Jurkat, Clone E6-1 (cell line): ENCODE measurements at places on chromosomes 4 and X.
A peak's percentile ranks its signal among the peaks of the same experiment; 100 is the strongest.

- no peak for DNase-seq
Observed at GRCh38 chr4:186266729-186267456, 904 bp downstream of the F11 start.

- DNase-seq = no peak
Observed at GRCh38 chr4:82643994-82644733, 82.4 kb upstream of the TMEM150C start.

DNA sequence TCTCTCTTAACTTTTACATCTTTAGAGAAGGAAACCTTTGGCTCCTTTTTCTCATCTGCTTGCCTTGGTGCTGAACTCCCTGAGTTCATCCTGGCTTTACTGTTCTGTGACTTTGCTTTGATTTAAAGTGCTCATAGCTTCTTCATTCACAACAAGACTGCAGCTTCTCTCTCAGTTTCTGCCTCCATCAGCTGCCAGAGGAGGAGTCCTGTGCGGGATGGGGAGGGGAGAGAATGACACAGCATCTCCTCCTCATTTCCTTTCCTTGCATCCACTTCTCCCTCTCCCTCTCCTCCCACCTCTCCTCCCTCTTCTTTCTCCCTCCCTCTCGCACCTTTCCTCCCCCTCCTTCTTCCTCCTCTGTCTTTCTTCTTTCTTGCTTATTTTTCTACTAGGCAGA lies 42.0 kb downstream of the CBLL2 start:
- no peak for DNase-seq

GRCh38 chrX:119089619-119090018 lies 16.8 kb downstream of the CT47C1 start:
- no peak for DNase-seq

DNA sequence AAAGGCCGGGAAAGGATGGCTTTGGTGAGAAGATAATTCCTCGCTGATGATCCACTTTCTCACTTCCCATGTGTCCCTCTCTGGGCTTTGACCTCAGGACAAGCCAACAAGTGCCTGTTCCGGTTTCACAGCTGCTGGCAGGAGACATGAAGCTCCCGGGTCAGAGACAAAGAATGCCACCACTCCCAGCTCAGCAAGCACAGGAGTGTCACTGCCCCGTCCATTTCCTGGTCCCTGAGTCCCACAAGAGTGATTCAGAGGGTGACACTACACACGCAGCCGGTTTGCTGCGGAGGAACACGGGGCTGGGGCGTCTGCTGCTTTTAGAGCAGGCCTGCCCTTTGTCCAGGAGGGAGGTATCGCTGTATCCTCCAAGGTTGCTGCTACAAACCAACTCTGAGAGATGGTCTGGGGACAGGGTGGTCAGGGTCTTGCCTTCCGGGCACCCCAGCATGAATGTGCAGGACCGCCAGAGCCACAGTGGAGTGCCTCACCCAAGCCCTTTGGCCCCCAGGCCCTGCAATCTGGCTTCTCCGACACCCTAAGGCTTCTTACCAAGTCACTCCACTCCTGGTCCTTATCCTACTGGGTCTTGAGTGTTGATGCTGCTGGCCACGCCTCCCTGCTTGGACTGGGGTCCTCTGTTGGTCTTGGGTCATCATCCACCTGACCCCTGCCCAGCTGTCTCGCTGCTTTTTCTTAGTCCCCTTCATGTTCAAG lies 49.5 kb downstream of the CPZ start:
- no peak for DNase-seq

- no peak for DNase-seq
Observed at GRCh38 chrX:118056870-118057269, 59.7 kb downstream of the KLHL13 start.

DNA sequence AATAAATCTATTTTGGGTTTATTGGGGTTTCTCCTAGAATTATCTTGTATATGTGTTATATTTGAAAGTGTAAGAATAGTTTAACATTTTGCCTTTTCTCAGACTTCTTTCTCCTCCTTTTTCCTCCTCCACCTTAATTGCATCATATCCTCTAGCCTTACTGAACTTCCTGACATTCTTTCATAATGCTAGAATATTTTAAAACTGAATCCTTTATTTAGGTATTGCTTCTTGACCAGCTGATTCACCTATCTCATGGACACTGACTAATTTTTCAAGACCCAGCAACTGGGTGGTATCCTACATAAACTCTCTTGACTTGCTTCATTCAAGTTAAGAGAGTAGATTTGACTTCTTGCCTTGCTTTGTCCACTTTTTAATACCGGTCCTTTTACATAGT lies 1508.9 kb downstream of the STIM2 start:
- no peak for DNase-seq

DNA sequence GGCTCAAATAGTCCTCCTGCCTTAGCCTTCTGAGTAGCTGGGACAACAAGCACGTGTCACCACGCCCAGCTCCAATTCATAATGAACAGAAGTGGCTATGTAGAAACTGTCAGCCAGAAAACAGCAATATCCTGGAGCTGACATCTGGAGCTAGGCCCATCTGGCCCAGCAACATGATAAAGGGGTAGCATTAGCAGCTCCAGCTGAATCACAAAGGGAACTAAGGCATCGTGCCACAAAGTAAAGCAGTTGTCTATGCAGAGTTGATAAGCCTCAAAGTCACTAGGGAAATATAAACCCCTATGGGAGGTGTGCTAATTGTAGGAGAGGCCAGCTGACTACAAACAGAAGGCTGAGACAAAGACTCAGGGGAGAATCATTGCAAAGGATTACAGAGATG lies 270.5 kb upstream of the GPC4 start:
- peak; percentile 57 for DNase-seq
